Aorta (tissue), 5 donors: ENCODE measurements at places on chromosomes 7 and 10.

DNA sequence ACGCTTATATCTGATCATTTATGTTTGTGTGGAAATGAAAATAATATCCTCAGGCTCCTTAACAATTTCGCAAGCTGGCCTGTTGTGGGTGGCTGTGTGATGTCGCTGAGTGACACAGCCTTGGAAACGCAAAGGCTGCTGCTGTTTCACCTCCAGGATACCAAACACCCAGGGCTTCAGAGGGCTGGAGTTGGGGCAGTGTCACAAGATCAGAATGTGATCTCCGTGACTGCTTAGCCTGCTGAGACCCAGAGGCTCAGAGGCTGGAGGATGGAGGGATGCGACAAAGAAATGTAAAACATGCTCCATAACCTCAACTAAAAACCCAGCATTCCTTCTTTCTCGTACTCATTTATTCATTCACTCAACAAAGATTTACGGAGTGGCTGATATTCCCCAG is 37.2 kb upstream of the BMPER start:
- no peak for DNase-seq

GRCh38 chr7:1336509-1336908 is 103.8 kb downstream of the UNCX start:
- DNase-seq, result no peak

- no peak for DNase-seq
Measured at GRCh38 chr10:114368057-114368391, 36.3 kb downstream of the AFAP1L2 start.

DNA sequence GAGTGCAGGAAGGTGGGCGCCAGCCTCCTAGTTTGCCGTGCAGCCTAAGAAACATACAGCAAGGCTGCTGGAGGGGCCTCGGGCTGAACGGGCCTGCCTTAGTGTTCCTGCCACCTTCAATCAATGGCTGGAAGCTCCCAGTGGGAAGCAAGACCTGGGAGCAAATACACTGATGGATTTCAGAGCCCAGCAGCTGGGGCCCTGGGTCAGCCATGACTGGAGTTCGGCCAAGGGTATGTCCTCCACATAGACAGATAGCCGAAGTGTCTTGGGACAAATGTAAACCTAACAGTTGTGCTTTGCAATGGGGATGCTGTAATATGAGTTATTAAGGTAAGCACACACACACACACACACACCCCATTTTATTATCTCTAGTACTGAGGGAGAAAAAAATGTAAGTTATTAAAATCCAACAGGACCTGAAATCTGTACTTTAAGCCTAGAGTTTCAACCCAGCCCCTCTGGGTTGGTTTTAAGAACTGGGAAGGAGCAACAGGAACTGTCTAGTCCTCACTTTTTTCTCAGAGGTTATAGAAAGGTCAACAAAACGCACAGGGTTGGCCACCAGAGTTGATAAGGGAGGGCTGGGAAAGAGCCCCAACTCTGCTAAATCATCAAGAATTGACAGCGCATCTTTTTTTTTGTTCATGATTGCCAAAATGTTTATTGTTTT is 50.0 kb upstream of the CELF2 start:
- no peak for DNase-seq
